Vein endothelial cell (primary cell): ENCODE measurements at places on chromosomes 4 and X. TPM values are rescaled to one million over a fixed set of nuclear protein-coding genes. Genes with fewer than 3 reads are reported as not detected.

Gene FAM184B
- total RNA-seq: not detected in 2 replicates

Gene NUDT10
- total RNA-seq: 0.38 TPM in 1 of 2 replicates, not detected in the other

Gene F8A2
- total RNA-seq: not detected in 2 replicates

Gene IL2RG
- 0.19 TPM in 1 of 2 replicates, not detected in the other for total RNA-seq

Gene CENPVL1
- total RNA-seq: not detected in 2 replicates

Gene NEIL3
- total RNA-seq: 3.6 and 5.4 TPM in 2 replicates

Gene STK26
- 0.33 and 4.4 TPM in 2 replicates for total RNA-seq

Gene SSX2B
- not detected in 2 replicates for total RNA-seq

Gene PRDM8
- total RNA-seq: 0.65 and 0.76 TPM in 2 replicates

Gene AADAT
- 0.86 and 1.6 TPM in 2 replicates for total RNA-seq

Gene PRPS2
- total RNA-seq: 18.6 and 26.9 TPM in 2 replicates

Gene FGF16
- total RNA-seq: 6.2 and 7.5 TPM in 2 replicates

Gene GABRG1
- total RNA-seq: not detected in 2 replicates

Gene TAB3
- 13.1 and 17.4 TPM in 2 replicates for total RNA-seq

Gene SERPINA7
- total RNA-seq: not detected in 2 replicates

Gene OPRPN
- total RNA-seq: not detected in 2 replicates

Gene FATE1
- total RNA-seq: not detected in 2 replicates

Gene GAGE12E
- total RNA-seq: not detected in 2 replicates

Gene GSX2
- total RNA-seq: not detected in 2 replicates

Gene SPIN2B
- total RNA-seq: 6.5 and 10.0 TPM in 2 replicates
